ENCODE measurements at places on chromosomes 5 and 9.

DNA sequence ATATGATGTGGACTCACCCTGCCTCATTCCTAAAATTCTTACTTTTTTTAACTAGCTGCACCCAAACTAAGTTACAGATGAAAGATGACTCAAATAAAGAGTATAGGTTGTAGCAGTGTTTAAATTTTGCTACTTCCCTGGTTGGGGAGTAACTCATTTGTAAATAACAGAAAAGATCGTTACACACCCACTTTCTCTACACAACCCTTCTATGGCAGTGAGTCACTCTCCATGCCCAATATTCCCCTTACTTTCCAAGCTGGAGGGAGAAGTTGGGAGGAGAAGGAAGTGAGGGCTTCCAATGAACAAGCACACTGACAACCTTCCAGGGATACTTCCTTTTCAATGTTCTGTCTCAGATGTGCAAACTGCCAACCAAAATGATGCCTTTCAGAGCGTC lies 1.9 kb downstream of the RASEF start:
- no peak for DNase-seq

GRCh38 chr9:69090140-69090750 lies 54.7 kb downstream of the FXN start:
- DNase-seq: no peak

GRCh38 chr5:149323210-149323609 lies 22.1 kb upstream of the GRPEL2 start:
- DNase-seq: no peak

- DNase-seq: no peak
These were observed 50.3 kb downstream of the MAP1B start for GRCh38 chr5:72157625-72157962.

GRCh38 chr5:158879993-158880392 lies 219.7 kb downstream of the EBF1 start:
- no peak for DNase-seq

GRCh38 chr5:40332970-40333369 lies 346.7 kb upstream of the PTGER4 start:
- no peak for DNase-seq

DNA sequence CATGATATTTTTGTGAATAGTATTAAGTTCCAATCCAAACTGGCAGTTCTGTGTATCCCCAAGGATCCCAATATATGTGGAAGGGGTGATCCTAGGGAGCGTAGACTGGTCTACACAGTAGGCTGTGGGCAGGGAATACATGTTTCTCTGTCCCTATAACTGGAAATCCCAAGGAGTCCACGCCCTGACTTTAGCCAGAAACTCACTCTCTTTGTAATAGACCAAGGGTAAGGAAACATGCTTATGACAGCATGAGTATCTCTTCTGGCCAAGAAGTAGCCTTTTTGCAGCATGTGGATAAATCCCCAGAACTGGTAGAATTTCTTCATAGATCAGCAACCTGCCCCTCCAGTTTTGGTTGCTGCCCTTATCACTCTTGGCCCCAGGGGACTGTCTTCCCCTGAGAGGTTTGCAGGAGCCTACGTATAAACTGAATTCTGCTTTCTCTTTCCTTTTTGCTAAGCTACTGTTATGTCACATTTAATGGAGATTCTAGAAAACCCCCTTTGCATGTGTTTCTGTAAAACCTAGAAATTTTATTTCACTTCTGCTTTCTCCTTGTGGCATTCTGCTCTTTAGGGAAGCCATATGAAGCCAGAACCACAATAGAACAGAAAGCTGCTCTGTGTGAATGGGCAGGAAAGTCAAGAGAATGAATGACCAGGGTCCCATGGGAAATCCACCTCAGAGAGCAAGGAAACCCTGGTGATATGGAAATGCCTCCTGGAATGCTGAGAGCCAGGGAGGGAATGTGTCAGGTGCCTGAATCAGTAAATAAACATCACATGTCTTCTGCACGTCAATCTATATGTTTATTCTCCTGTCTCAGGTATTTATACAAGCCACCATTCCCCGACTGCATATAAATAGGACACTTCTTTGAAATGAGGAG lies 3.5 kb downstream of the IFNA2 start:
- no peak for DNase-seq

GRCh38 chr5:32600054-32600622 lies 14.8 kb downstream of the SUB1 start:
- DNase-seq: no peak

DNA sequence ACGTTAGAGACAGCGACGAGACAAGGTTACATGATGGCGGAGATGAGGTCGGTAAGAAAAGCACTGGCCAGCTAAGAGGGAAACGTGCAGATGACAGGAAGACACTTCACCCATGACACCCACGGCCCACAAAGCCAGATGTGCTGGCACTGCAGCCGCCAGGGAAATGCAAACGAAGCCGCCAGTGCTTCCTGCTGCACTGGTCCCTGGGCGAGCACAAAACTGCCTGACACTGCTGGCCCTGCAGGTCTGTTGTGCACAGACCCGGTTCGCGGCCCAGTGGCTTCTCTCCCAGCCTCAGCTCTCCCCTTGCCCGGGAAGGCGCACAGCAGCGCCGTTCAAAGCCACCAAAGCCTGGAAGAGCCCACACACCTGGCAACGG lies 20.3 kb downstream of the QSOX2 start:
- DNase-seq: no peak

- peak; percentile 75 for DNase-seq
These were observed at the start of gene CDO1 for GRCh38 chr5:115816226-115817081. CDO1 (minus strand) TSS chr5:115816659; CDS start chr5:115816397, 262 bp downstream.

DNA sequence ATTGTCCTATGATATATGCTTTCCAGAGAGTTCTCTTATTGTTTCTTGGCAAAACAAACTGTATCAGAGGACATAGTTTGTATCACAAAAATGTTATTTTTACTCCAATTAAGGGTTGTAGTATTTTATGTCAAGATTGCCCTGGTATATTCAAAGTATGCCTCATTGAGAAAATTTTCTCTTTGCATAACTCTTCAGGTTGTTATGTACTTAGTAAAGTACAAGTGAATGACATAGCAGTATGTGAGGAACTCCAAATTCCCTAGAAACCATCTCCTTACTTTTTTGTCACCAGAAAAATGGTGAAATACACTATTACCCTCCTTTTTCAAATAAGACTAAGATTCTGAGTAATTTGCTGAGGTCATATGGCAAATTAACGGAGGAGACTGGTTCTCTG lies 355.3 kb downstream of the NFIB start:
- DNase-seq: no peak

- DNase-seq: no peak
These were observed 101.3 kb upstream of the LARP1 start for GRCh38 chr5:154653764-154654485.

DNA sequence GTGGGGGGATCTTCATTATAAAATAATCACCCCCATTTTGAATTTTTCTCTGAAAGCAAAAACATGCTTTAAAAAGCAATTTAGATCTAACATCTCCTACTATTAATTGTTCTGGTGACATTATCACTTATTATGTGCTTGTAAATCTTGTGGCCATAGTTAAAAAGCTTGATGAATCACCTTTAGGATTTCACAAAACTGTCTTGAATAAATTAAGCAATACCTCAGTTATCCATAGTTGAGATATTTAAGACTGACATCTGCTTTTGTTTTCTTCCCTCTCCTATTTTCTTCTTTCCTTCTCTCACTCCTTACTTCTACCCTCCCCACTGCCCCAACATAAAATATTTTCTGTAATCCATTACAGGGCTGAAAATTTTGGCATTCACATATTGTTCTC lies 84.8 kb downstream of the SLC1A3 start:
- no peak for DNase-seq

GRCh38 chr5:58724992-58725391 lies 142.1 kb downstream of the RAB3C start:
- DNase-seq: no peak

- DNase-seq: no peak
These were observed 13.9 kb downstream of the SLC36A1 start for GRCh38 chr5:151461312-151461711.

- no peak for DNase-seq
These were observed 17.9 kb downstream of the HSD17B4 start for GRCh38 chr5:119470105-119470763.

DNA sequence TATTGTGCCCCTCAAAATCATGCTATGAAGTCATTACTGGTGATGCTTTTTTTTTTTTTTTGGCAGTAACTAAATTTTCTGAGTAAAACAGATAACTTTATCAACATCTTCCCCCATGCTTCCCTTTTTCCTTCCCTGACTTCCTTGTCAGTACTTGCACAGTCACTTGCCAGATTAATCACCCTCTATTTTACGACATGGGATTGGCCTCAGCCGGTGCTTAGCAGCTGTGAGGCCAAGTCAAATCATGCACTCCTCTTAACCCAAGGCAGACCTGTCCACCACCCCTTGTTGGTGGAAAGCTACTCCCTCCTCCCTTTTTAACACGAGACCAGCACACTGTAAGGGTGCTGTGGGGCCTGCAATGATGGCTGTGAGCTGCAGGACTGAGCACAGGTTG lies 118.0 kb upstream of the OTULINL start:
- no peak for DNase-seq

DNA sequence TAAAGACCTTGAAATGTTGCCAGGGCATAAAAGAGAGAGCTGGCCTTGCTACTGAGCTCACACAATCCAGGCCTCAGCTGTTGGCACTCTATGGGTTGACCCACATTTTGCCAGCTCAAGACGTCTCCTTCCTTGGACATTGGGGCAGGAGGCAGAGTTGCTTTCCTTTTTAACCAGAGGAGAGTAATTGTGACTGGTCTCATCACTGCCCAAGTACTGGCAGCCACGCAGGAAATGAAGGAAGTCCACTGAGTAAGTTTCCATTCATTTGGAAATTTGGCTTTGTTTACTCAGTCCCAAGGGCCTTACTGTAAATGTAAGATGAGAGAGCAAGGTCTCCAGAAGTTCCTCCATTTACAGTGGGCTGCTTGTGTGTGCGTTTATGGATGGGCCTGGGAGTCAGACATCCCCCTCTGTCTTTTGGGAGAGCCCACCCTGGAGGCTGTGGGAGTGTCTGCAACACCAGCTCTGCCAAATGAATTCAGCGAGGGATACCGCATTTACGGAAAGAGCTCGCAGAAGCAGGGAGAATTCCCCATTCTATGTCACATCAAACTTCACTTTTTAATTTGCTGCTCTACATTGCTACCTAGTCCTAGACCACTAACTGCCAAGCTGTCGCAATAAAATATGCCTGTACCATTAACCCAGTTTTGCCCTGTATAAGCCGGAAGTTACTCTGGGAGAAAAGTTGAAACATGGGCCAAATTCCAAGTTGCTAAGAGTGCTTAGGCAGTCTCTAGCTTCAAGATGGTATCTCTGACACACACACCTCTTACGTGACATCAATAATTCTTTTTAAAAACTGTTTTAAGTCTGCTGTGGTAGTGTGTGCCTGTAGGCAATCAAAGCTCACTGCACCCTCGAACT lies 24.5 kb upstream of the PDZD2 start:
- DNase-seq: no peak

DNA sequence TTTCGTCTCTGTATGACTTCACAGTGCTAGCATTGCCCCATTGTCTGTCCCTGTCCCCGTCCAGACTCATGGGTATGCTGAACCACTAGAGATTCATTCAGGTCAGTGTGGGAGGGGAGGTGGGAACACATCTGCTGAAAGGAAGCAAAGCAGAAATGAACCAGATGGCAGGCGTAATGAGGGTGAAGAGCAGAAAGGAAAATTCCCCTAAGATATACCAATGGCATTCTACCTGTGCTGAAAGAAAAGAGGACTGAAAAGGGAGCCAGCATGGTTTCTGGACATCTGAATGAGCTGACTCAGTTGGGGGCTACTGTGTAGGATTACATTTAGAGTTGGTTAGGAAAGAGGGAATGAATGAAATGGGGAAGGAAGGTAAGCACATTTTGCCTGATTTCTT lies 678.7 kb downstream of the MAT2B start:
- no peak for DNase-seq

GRCh38 chr9:117719161-117719920 lies 15.1 kb downstream of the TLR4 start:
- DNase-seq: no peak

DNA sequence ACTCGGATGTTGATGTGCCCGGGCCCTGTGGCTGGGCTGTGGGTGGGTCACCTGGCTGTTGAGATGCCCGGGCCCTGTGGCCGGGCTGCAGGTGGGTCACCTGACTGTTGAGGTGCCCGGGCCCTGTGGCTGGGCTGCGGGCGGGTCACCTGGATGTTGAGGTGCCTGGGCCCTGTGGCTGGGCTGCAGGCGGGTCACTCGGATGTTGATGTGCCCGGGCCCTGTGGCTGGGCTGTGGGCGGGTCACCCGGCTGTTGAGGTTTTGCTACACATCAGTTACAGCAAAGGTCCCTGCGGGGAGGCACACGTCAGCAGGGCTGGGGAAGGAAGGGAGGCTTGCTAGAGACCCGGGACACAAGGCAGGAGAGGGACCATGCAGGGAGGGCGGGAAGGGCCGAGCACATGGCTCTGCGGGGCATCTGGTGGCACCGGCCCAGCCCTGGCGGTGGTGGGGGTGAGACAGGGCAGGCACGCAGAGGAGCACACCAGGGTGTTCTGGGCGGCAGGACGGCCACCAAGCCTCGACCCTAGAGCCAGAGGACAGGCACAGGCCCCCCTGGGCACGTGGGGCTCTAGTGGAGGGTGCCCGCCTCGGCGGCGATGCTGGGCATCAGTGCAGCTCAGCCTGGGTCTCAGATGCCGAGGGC lies 35.4 kb downstream of the PNPLA7 start:
- peak; percentile 60 for DNase-seq

DNA sequence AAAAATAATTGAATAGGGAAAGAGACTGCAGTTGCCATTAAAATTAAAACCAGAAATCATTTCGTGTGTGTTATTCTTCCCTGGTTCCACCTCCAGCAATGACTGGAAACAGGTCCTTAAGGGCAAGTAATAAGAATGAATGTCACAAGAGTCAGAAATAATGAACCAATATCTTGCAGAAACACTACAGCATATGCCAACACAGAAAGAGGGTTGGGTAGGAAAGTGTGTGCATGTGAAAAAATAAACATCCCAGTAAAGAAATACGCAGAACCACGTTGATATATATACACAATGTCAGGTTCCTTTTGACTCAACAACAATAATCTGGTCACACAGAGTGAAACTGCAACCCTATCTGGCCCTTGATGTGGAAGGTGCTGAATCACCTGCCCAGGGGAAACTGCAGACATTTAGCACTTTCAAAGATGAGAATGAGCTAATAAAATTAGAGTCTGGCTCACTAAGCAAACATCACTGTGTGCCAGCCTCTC lies 15.0 kb downstream of the HMHB1 start:
- no peak for DNase-seq

DNA sequence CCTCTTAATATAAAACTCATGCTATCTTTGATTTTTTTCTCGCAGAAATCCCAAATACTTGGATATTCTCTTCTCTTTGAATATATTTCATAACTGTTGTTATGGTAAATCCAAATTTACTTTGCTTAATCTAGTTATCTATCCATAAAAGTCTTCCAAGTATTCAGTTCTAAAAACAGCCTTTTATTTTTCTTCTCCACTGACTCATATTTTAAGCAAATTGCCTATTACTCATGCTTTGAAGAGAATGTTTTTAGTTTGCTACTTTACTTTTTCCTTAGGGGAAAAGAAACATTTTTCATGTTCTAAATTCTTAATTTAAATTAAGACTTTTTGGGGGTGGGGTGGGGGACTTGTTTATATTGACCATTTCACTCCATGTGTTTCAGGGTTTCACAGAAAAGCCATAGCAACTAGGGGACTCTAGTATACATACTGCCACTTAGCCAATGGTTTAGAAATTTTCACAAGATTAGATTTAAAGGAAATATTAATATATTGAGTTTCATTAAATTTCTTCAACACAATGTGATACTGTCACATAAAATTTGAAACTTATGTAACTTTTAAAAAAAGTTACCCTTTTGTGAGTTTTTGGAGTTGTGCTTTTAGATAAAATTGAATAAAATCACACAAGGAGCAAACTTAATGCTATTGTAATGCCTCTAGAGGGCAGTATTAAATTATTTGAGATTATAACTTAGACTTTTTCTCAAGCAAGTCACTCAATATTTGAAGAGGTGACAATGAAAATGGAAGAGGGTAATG lies 545.8 kb upstream of the ARRDC3 start:
- no peak for DNase-seq

Data from type B pancreatic cell (in vitro differentiated cells).